ENCODE measurements at places on chromosomes 16 and 17.

DNA sequence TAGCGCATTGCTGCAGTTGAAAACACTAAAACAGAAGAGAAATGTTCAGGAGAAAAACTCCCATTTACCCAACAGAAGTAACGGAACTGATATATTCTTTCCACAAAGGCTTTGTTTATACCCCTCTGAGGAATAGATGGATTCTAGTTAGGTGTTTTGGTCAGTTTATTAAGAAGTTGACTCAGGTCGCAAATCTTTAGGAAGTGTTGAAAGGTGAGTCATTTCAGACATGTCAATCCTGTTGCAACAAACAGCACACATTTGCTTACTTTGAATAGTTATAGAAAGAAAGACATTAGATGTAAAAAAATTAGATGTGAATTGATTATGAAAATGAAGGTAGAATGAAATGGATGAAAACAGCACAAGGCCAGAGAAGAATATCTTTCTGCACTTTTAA is 941.0 kb downstream of the KCNJ2 start:
- DNase-seq, result no peak

GRCh38 chr16:64532117-64532516 is 589.7 kb downstream of the CDH11 start:
- no peak for DNase-seq

DNA sequence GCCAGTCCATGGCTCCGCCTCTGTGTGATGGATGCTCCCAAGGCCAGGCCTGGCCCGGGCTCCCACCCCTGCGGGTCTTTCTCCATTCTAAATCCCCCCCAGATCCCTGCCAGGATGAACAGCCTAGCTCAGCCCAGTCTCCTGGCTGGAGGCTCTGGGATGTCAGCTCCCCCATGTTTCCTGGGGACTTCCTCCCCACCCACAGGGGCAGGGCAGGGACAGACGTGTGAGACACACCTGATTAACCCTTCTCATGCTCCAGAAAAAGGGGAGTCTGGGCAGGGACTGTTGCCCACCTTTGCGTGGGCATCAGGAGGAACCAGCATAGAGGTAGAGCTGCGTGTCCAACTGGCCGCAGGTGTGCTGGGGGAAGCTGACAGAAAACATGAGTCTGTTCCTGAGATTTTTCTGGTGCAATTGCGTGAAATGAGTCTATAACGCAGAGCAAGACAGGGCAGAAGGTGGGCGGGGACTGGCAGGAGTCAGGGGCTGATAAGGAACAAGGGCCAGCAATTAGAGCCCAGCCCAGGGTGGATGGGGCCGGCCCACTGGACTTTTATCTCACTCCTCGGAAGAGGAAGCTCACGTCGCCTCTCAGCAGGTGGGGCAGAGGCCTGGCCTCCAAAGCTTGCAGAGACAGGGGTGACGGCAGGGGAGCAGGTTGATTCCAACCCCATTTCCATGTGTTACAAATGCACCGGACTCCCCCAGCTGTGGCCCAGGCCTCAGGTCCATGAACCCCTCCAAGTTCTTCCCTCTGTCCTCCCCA is 238.2 kb downstream of the RBFOX3 start:
- DNase-seq, result no peak

DNA sequence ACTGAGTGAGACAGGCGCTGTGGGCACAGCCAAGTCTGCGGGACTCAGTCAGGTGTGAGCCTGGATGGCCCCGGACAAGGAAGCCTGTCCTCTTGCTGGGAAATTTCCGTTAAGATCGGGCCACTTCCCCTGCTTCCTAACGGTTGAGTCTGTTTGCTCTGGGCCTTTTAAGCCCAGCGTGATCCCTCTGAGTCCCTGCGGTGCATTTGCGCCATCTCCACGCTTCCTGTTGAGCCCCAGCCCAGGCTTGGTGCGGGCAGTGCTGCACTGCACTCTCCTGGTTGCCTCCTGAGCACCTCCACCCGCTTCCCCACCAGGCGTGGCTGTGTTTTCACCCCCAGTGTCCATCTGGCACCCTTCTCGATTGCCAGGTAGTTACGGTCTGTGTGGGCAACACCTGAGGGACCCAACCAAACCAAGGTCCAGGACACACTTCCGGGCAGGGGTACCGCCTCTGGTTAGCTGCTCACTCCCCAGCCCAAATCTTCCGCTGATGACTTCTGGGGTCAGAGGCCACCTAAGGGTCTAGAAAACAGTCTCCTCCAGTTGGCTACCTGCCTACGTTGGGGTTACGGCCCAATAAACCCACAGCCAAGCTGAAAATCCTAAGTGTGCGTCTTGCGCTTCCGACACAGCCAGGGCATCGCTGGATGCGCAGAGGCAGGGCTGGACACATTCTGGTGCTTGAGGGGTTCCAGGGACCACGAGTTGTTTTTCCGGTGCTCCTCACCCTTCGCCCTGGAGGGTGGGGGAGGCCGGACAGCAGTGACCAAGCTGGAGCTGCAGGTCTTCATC is 1.4 kb upstream of the SLC25A10 start:
- DNase-seq, result no peak

- DNase-seq, result no peak
Measured at GRCh38 chr17:27759528-27759927, 40.8 kb downstream of the NOS2 start.

GRCh38 chr16:8286348-8286747 is 304.0 kb downstream of the TMEM114 start:
- DNase-seq, result no peak

DNA sequence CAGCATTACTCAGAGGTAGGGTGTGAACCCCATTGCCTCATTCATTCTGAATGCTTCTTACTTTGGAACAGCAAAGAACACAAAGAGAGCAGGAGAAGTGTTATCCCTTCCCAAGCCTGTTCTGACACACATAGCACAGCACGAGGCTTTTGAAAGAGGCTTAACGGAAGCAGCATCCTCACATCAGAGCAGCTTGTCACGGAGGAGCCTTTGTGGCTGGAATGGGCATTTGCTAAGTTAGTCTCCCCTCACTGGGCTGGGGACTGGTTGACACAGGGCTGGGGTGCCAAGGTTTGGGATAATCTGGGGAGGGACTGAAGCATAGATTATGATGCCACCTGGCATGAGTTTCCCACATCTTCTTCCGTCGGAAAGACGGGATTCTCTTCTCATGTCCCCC is 167.5 kb upstream of the DNAH9 start:
- DNase-seq, result no peak

DNA sequence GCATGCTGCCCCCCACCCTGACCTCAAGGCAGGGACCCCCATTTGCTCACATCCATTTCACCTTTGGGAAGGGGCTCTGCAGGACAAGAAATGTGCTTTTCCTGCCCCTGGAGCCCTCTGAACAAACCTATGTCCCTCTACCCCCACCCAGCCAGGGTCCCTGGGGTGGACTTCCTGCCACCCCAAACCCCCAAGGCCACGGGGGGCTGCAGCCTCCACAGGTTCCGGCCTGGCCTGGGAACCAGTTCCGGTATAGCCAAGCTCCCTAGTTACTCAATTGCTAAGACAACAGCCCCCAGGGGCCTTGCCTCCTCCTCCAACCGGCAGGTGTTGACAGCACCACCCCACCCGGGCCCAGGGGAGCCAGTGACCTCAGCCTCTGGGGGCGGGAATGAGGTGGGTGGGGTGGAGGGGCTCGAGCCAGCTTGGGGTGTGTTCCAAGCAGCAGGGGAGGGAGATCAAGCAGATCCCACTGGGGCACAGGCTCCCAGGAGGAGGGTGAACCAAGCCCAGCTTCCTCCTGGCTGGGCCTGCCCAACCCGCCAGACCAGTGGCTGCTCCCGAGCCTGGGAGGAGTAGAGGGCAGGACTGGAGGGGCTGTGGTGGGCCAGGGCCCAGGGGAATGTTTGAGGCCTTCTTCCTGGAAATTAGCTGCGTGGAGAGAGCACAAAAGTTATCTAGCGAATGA is 6.6 kb downstream of the PNMT start:
- no peak for DNase-seq

GRCh38 chr17:43118679-43119615 is 6.2 kb downstream of the BRCA1 start:
- DNase-seq, result no peak

- DNase-seq, result no peak
Measured at GRCh38 chr17:520447-521182, 168.0 kb upstream of the RPH3AL start.

DNA sequence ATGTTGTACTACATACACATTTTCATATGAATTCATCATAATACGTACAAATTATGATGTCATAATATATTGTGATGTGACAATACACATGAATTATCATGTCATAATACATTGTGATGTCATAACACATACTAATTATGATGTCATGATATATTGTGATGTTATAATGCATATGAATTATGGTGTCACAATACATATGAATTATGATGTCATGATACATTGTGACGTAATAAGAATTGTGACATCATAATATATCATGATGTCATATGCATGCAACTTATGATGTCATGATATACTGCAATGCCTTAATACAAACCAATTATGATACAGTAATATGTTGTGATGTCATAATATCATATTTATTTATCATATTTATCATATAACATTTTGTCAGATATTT is 2074.3 kb downstream of the TP53TG3F start:
- DNase-seq, result no peak

- DNase-seq, result no peak
Measured at GRCh38 chr17:18031955-18032354, 7.0 kb downstream of the ATPAF2 start.

DNA sequence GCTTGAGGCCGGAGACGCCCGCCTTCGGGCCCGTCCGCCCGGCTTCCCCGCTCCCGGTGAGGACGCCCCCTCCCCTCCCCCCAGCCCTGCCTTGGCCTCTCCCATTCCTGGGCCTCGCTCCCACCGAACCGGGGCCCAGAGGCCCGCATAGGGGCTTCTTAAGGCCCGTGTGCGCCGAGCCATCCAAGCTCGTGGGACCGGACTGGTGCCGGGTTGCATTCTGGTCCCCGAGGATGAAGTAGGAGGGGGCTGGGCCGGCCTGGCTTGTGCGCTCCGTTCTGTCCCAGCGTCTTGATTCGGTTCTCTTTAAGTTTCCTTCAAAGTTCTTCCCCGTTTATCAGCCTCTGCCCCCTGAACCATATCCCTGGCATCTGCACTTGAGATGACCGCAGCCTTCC is 488 bp downstream of the SENP3 start:
- no peak for DNase-seq

GRCh38 chr17:79078476-79079190 is 4.0 kb downstream of the ENGASE start:
- no peak for DNase-seq

GRCh38 chr17:72517413-72518158 is 396.8 kb downstream of the SOX9 start:
- DNase-seq, result no peak

DNA sequence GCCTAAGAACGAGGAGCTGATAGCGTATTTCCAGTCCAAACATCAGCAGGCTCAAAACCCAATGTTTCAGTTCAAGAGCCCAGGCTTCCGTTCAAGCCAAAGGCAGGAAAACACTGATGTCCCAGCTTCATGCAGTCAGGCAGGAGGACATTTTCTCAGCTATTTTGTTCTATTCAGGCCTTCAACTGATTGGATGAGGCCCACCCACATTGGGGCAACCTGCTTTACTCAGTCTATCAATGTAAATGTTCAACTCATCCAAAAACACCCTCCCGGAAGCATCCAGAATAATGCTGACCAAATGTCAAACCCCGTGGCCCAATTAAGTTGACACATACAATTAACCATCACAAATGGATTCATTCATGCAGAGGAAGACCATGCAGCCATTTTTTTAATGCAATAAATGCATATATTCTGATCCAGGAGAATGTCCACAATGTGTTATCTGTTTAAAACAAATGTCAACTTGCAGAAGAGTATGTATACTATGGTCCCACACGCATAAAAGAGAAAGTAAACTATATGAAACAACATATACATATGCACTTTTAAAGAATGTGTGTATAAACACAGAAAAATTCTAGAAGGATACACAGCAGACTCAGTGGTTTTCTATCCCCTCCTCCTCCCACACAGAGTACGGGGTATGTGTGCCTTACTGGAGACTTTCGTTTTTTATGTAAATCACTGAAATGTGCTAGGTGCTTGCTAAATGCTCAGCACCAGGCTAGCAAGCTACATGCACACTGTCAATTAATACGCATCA is 28.8 kb upstream of the DYNLRB2 start:
- DNase-seq, result no peak

GRCh38 chr17:19705201-19705600 is 11.2 kb downstream of the SLC47A2 start:
- DNase-seq, result no peak

GRCh38 chr17:67376737-67377487 is at the start of gene PITPNC1:
Gene PITPNC1, plus strand, starts transcription at chr17:67377281.
- DNase-seq, result peak; percentile 86

- no peak for DNase-seq
Measured at GRCh38 chr16:67961551-67961957, 6.9 kb downstream of the SLC12A4 start.

GRCh38 chr17:11216976-11217375 is 24.0 kb upstream of the SHISA6 start:
- no peak for DNase-seq

DNA sequence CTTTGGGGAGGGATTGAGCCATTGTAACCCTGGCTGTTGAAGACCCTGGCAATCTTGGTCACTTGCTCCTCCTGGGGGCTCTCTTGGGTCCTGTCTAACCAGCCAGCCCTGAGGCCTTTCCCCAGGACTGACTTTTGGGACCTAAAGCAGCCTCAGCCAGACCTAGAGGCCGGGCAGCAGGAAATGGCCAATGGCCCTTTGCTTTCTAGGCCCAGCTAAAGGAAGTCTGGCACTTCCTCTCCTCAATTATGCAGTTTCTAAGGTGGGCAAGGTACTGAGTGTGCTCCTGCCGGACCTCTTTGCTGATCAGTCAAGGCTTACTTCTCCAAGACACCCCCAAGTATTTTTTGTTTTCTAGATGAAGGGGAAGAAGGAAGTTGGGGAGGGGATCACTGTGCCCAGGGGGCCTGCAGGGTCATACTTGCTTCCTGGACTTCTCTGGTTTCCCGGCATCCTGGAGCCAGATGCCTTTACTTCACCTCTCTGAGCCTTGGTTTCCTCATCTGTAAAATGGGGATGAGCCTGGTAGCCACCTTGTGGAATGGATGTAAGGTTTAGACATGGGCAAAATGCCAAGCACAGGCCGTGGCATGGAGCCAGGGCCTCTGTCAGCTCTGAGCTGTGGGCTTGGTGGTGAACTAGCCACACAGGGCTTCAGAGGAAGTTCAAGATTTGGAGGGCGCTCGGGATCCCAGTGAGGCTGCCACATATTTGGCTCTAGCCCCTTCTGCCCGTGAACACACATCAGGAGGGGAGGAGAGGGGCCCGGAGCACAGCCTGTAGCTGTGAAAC is 8.6 kb downstream of the CX3CL1 start:
- no peak for DNase-seq

DNA sequence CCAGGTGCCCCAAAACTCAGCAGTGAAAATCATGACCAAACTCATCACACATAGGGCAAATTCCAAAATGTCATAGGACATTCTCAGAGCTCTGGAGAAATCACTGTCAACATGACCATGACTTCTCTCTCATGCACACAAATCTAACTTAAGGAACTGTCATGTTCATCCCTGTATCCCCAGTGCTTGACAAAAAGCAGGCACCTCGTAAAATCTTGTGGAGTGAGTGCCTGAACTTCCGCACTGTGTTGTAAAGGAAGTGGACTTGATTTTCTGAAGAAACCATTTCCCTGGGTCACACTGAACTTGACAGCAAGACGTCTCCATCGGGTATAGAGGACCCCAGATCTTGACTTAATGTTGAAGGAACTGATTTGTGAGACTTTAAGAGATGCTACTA is 2.8 kb downstream of the KRT37 start:
- no peak for DNase-seq

Measured in CD4-positive, alpha-beta T cell treated with Interleukin-15 for 4 hours (primary cell).